ENCODE measurements at places on chromosomes 4 and X.

DNA sequence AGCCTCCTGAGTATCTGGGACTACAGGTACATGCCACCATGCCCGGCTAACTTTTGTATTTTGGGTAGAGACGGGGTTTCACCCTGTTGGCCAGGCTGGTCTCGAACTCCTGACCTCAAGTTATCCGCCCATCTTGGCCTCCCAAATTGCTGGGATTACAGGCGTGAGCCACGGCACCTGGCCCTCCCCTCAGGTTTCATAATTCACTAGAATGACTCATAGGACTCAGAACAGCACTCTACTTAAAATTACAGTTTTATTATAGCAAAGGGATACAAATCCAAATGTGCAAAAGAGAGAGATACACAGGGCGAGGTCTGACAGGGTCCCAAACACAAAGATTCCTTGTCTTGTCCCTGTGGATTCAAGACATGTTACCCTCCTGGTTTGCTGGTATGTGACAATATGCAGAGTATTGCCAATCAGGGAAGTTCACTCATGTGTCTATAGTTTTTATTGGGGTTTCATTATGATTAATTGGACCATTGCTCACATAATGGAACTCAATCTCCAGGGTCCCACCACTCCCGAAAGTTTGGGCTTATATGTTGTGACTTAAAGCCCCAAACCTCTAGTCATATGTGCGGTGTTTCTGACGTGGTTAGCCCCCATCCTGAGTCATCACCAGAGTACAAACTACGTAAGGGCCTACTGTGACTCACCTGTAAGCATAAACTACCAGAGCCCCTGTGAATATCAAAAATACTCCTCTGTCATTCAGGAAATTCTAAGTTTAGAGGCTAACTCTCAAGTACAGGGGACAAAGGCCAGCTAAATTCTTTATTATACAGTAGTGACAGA lies 5.2 kb downstream of the YIPF6 start:
- DNase-seq: no peak

GRCh38 chrX:118976599-118977340 lies 2.4 kb downstream of the LONRF3 start:
- DNase-seq: no peak

DNA sequence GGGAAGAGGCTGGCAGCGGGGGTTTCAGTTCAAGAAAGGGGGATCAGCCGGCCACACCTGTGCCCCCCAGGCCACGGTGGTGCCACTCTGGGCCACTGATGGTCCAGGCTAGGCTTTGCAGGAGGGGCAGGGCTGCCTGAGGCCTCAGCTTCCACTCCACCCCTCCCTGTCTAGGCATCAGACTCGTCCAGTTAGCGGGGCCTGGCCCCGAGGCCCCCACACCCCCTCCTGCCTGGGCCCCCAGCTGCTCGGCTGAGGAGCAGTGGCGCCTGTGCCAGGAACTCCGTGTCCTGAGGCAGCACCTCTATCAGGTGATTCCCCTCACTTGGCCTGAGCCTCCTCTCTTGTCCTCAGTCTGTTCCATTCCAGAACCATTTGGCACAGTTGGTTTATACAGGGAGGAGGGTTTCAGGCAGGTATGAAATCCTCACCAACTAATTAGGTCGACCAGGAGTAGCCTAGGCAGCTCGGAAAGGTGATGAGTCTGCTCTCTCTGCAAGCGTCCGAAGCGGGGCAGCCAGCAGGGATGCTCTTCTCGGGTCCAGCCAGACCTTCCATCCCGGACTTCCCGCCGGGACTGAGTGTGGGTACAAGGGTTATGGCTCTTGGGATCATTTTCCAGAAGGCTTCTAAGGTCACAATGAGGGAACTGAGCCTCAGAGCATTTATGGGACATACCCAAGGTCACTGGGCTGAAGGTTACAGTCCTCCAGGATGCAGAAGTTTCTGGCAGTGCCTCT lies 2.1 kb downstream of the NSG1 start:
- DNase-seq: no peak

- DNase-seq: no peak
Observed at GRCh38 chrX:151631822-151632221, 63.4 kb upstream of the PRRG3 start.

DNA sequence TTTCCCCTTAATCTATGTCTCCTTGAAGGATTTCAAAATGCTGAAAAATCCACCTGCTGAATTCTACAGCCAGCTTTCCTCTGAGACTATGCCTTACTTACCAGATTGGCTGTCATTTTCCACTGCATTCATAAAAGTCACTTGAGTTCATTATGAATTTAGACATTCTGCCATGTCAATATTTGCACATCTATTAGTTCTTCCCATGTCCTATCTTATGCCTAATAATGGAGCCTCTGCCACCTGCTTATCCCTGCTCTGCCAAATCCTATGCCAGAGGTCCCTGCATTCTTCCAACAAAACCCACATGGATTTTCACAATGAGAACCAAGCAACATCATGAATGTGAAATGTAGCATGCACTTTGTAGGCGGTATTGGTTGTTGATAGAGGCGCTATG lies 42.6 kb downstream of the GASK1B start:
- no peak for DNase-seq

DNA sequence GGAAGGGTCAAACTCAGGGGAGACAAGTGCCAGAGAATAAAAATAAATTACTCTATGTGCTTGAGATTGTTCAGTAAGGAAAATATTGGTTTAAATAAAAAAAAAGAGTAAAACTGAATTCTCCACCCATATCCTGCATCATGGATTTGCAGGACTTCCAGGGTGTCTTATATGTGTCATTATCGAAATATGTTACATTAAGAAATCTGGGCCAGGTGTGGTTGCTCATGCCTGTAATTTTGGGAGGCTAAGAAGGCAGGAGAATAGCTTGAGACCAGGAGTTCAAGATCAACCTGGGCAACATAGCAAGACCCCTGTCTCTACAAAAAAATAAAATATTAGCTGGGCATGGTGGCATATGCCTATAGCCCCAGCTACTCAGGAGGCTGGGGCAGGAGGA lies 104.9 kb downstream of the PPP3CA start:
- DNase-seq: no peak

- DNase-seq: no peak
Observed at GRCh38 chr4:69239557-69240168, 25.1 kb upstream of the UGT2B11 start.

DNA sequence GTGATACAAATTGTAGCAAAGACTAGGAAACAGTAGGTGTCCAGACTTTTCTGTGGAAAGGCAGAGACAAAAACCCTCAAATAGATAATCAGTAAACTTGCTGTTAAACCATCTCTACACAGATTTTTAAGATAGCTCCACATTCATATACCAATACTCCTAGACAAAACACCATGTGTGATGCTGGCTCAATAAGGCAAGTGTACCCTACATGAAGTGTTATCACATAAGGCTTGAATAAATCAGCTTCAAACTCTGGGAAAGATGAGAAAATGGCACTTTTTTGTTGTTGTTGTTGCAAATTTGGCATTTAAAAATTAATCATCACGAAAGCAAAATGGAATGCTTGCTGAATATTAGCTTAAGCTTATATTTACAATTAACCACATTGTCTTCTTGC lies 45.1 kb downstream of the DRD5 start:
- DNase-seq: no peak

- no peak for DNase-seq
Observed at GRCh38 chrX:27976284-27976683, 5.0 kb downstream of the DCAF8L1 start.

GRCh38 chr4:3877236-3877635 lies 111.1 kb downstream of the ADRA2C start:
- no peak for DNase-seq

- DNase-seq: no peak
Observed at GRCh38 chrX:25555521-25555920, 539.8 kb upstream of the ARX start.

GRCh38 chrX:21658152-21658737 lies at the start of gene KLHL34:
Gene KLHL34 (minus strand): TSS chrX:21658330. CDS start chrX:21657788, 542 bp downstream.
- peak; percentile 23 for DNase-seq

DNA sequence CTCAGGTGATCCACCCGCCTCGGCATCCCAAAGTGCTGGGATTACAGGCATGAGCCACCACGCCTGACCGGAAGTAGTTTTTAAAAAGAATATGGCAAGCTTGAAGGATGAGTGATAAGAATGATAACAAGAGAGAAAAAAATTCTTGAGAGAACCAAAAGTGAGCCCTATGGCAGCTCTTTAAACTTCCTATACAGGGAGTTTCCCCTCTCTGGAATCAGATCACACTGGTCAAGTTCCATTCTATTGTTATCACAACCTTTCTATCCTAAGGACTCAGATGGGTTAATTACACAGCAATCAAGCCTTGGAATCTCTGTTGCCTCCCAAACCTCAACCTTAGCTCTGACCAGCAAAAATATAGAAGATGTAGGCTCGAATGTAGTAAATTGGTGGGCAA lies 33.8 kb upstream of the ZNF518B start:
- DNase-seq: no peak

All from GM13977 (cell line).